ENCODE measurements at places on chromosomes 3 and 15. TPM values are rescaled to one million over a fixed set of nuclear protein-coding genes. Genes with fewer than 3 reads are reported as not detected.

The LRRC57 gene
- 21.1 TPM for total RNA-seq

The TMED3 gene
- 134 TPM for total RNA-seq

The BCL2A1 gene
- total RNA-seq: 2.1 TPM

The SCG3 gene
- total RNA-seq: not detected

The ZNF621 gene
- 9.6 TPM for total RNA-seq

The OR5K1 gene
- total RNA-seq: not detected

The SMCO1 gene
- not detected for total RNA-seq

The IL20RB gene
- total RNA-seq: 0.42 TPM

The IVD gene
- 43.4 TPM for total RNA-seq

The BCHE gene
- under 0.01 TPM for total RNA-seq

The COL8A1 gene
- total RNA-seq: 251 TPM

The EEFSEC gene
- 4.5 TPM for total RNA-seq

The SLC22A13 gene
- total RNA-seq: 0.18 TPM

The DCLK3 gene
- not detected for total RNA-seq

The KLHL40 gene
- total RNA-seq: not detected

The SHC4 gene
- 0.18 TPM for total RNA-seq

The CORO2B gene
- total RNA-seq: 3.4 TPM

The SSUH2 gene
- total RNA-seq: not detected

The FBXL22 gene
- total RNA-seq: 0.11 TPM

All from pulmonary artery endothelial cell (primary cell).